Tibial artery (tissue), 4 donors: ENCODE measurements at places on chromosomes 16 and 17.

GRCh38 chr17:55351226-55351625, 70.4 kb downstream of the MMD start:
- DNase-seq: no peak

DNA sequence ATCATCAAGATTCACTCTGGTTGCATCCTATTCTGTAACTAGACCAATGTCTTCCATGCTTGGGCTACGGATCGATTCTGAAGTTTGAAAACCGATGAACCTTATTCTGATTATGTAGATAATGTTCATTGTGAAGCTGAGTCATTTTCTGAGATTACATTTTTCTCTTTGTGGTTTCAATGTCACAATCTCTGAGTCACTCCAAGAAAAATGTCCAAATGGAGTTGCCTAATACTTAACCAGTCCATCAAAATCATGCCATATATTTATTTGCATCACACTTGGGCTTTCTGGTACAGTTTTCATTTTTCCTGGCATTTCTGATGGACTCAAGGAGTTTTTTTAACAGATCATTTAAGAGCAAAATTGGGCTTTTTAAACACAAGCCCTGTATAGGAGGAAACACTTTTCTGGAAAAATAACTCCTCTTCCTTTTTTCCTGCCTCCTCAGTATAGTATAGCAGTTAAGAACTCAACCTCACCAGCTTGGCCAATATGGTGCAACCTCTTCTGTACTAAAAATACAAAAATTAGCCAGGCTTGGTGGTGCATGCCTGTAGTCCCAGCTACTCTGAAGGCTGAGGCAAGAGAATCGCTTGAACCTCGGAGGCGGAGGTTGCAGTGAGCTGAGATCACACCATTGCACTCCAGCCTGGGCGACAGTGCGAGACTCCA, 17.5 kb downstream of the CACNG3 start:
- no peak for DNase-seq

DNA sequence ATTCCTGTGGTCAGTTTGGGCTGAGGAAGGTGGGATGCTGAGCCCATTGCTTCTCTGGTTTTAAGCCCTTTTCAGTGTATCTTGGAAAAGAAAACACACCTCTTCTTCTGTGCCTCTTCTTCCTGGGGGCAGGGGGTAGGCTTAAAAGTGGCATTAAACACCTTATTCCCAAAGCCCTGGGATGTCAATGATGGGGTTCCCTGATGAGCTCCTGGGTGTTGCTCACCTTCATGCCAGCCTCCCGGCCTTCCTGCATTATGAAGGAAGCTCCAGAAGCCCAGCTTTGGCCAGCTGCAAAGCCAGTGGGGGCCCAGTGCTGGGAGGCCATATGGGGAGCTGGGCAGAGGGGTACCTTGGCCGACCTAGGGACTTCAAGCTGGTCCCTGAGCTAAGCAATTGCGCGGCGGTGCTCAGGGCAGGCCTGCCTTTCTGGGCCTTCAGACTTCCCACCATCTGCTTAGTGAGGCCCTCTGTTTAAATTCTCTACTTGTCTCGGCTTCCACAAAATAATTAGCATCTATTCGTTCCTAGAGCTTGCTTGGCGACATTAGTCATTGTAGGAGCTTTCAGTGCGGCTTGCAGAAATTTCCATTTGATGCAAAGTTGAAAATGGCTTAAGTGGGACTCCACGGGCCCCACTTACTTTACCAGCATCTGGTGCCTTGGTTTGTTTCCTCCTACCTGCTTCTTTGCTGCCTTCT, 121.7 kb upstream of the NLRP1 start:
- DNase-seq: no peak

DNA sequence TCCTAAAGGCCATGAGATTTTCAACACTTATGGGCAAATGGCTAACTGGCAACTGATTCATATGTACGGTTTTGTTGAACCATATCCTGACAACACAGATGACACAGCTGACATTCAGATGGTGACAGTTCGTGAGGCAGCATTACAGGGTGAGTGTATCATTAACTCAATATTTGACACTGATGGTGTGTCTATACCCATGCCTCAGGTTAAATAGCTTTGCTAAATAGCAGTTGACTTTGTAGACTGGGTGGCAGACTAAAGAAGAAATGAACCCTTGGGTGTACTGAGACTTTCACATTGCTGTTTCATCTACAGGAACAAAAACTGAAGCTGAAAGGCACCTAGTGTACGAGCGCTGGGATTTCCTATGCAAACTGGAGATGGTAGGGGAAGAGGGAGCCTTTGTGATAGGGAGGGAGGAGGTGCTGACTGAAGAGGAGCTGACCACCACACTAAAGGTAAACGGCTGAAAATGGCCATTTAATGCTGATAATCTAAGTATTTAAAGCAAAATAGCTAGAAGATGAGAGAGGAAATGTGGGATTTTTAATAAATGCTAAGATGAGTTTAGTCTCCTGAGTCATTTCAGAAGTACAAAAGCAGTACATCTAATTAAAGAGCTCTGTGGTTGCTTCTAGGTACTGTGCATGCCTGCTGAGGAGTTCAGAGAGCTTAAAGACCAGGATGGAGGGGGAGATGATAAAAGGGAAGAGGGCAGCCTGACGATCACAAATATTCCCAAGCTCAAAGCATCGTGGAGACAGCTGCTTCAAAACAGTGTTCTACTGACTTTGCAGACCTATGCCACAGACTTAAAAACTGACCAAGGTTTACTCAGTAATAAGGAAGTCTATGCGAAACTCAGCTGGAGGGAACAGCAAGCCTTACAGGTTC, 3.0 kb downstream of the SETD6 start:
- no peak for DNase-seq

GRCh38 chr16:68866933-68867332, 23.6 kb downstream of the TANGO6 start:
- DNase-seq: no peak

DNA sequence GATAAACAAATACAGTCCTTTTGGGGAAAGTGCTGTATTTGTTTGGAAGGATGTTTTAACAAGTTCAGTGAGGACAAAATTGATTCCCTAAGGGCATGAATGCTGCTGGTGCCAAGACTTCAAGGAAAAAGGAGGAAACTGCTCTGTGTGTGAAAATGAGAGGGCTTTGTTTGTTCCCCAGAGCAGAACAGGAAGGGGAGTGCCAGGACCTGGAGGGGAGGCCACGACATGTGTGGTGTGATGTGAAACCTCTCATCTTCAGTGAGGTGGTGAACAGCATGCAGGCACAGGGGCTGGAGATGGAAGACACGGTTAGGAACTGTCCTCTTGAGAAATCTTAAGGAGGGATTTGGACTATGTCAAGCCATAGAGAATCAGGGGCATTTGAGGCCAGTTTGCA, 46.6 kb upstream of the GRIN2A start:
- DNase-seq: no peak

GRCh38 chr16:66605177-66605978, 874 bp downstream of the CMTM3 start:
- peak; percentile 79 for DNase-seq

DNA sequence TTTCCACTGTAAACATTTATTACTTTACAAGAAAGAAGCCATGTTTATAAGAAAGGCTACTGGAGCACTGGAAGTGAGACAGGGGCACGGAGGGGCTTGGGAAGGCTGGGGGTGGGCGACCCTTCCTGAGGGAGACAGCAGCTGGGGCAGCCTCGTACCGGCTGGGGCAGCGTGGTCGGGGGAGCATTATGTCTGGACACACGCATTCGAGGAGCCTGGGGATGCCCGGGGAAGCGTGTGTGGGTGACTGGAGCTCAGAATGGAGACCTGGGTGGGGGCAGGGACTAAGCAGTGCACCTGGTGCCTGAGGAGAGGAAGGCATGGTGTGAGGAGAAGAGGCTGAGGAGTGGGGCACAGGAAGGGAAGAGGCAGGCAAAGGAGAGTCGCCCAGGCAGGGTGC, 64.5 kb downstream of the SRCIN1 start:
- no peak for DNase-seq

DNA sequence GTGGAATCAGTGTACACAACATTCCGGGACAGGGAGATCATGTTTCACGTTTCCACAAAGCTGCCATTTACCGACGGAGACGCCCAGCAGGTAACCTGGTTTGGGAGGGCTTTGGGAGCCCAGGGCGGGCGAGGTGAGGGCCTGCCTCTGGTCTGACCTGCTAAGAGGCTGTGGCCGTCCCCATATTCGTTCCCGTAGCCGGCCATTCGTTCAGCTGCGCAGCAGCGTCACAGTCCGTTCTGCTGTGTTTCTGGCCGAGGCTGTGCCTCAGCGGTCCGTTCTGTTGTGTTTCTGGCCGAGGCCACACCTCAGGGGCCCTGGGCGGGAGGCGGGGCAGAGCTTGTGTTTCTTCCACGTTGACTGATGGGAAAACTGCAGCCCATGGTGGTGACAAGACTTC, 68.0 kb downstream of the OR1D5 start:
- DNase-seq: no peak

DNA sequence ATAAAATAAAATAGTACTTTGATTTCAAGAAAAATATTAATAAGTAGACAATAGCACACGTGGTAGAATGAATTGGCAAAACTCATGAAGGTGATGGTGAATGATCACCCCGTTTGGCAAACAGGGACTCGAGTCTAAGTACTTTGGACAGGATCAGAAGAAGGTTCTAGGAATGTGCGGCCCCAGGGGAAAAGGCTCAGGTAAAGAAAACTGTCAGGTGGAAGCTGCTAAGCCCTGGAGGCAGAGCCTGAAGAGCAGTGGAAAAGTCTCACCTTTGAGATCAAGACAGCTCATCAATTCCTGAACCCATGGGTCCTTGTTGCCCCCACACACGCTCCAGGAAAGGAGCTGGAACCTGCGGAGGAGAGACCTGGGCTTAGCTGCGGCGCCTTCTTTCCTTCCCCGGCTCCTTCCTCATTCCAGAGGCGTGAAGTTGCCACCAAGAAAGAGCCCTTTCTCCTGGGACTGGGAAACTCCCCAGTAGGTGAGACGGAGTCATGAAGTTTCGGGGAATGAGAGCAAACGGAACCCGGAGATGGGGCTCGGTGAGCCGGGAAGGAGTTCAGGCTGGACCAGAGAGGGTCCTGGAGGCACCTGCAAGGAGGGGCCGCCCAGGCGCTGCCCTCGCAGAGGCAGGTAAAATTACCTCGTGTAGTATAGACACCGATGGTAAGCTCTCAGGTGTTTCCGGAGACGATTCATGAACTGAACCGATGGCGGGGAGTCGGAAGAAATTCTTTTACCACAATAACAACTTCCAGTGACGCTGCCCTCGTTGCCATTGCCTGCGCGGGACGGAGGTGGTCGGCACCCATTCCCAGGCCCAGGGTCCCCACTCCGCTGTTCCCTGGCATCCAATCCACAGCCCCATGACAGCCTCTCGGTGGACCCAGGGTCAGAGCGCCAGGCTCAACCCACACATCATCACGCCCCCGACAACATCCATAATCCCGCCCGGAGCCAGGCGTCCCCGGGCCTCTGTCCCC, 1.2 kb upstream of the ZMYND15 start:
- DNase-seq: no peak

DNA sequence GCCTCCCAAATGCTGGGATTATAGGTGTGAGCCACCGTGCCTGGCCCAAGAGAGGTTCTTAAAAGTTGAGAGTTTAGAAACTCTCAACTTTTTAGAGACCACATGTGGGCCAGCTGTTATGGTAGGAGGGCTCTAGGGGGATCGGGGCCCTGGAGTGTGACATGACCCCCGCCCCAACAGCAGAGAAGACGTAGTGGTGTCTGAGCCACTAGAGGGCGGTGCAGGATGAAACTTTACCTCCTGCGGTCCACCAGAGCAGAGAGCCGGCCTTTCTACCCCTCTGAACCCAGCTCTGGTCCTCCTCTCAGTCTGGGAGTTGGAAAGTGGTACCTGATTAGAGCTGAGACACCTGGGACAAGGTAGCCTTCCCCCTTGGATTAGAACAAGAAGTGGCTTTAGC, 7.4 kb downstream of the CDK5RAP3 start:
- no peak for DNase-seq

GRCh38 chr16:77584205-77584859, 138.0 kb upstream of the NUDT7 start:
- DNase-seq: peak; percentile 33
